ENCODE measurements at places on chromosomes 11 and 22.

- DNase-seq, result no peak
These were observed 1.3 kb upstream of the LIMK2 start for GRCh38 chr22:31210556-31211421.

- no peak for DNase-seq
These were observed at the start of gene EMID1 for GRCh38 chr22:29205594-29206371. Gene EMID1 (plus strand): TSS chr22:29205896. CDS start chr22:29206039, 143 bp downstream.

DNA sequence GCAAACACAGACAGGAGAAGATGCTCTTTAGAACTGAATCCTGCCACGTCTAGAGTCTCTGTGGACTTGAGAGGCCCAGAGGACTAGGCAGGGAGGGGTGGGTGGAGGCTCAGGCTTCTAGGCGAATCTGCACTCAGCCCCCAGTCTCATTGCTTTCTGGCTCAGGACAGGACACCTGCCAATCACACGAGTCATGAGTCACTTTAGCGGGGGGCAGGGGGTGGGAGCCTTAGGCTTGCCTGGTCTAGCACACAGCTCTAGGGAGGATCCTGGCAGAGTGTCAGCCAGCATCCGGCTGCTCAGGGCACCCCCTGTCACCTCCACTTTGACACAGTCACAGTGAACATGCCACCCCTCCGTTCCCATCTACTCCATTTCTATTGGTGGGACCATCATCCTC, 167.7 kb downstream of the CEP164 start:
- no peak for DNase-seq

GRCh38 chr11:96339706-96340554, 3.1 kb downstream of the MAML2 start:
- DNase-seq, result no peak

DNA sequence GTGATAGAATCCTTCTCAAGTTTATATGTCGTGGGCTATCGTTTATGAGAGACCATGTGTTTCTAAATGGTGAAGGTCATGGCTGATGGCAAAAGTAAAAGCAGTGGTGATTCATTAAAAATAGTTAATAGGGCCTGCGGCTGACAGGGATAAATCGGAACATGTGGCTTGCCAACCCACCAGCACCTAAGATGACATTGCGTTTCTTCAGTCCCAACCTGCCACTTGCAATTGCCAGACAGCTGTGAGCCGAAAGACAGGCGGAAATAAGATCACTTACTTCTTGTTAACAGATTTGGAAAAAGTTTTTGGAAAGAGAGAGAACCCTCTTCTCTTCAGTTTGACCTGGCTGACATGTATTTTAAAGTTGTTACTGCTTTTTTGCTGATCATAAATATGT, 131.5 kb upstream of the MPPED2 start:
- DNase-seq, result no peak

GRCh38 chr11:109208121-109208520, 213.9 kb upstream of the C11orf87 start:
- DNase-seq, result no peak

GRCh38 chr22:26127126-26127525, 42.1 kb upstream of the SEZ6L start:
- no peak for DNase-seq

DNA sequence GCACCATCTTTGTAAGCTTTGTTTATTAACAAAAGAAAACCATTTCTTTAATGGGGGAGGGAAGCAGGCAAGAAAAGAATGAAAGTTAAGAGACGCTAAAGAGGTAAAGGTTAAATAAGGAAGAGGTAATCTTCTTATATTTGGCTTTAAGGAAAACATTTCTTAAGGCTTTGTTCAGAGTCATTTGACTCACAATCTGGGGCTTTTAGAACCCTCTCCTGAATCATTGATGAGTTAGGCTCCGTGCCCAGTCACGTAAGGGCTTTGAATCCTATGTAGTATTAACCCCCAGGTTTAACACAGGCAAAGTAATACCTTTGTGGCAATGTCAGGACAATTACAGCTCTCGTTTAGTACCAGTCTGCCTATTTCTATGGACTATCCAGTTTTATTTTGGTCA, 26.1 kb downstream of the MADD start:
- DNase-seq, result no peak

- DNase-seq, result no peak
These were observed 210.5 kb downstream of the MN1 start for GRCh38 chr22:27591060-27591459.

DNA sequence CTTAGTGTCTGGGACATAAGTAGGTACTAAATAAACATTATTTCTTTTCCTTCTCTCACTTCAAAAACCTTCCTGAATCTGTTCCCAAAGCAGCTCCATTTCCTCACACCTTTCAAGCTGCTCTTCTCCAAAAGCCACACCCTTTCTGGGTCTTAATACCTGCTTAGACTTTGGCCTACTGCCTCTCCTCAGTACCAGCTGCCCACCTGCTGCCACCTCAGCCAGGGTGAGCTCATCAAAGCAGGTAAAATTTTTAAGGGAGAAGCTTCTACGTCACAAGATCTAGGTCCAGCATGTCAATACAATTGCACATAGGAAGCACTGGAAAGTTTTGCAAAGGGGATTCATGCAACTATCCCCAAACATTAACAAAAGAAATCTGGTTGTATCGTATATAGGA, 108.4 kb downstream of the RPL27A start:
- DNase-seq, result no peak

DNA sequence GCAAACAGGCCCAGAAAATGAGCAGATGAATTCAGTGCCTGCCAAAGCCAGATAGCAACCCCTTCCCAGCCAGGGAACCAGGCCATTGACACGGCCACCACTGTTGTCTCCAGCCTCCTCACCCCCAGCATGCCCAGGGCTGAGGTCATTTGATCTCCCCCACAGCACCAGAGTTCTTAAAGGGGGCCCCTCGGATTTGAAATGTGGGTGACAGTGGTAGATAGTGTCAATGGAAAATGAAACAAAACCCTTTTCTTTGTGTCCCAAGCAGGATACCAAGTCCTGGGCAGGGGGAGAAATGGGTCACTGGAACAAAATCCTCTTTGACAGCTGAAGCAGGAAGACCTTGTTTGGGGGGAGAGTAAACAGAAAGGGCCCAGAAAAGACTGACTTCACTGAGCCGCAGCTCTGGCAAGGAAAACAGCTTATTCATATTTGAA, 14.3 kb upstream of the ACCSL start:
- no peak for DNase-seq

DNA sequence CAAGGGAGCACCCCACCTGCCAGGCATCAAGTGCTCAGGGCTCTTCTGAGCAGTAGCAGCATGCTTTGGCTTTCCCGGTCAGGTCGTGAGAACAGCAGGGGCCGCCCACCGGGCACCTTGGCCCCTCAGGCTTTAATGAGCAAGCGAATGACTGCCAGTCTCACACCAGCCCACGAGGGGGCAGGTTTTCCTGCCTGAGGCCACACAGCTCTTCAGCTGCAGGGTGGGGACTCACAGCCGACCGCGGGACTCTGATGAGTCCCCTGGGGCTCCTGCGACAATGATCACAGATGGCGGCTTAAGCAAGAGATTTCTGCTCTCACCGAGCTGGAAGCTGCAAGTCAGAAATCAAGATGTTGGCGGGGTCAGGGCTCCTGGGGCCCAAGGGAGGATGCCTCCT, 14.3 kb upstream of the FGF19 start:
- DNase-seq, result peak; percentile 46

GRCh38 chr11:12097219-12097618, 13.2 kb upstream of the MICAL2 start:
- no peak for DNase-seq

- DNase-seq, result no peak
These were observed 1.1 kb upstream of the SLC35F2 start for GRCh38 chr11:107859459-107860239.

- no peak for DNase-seq
These were observed 38.1 kb upstream of the FAM181B start for GRCh38 chr11:82771781-82772180.

GRCh38 chr11:18171377-18172000, 1.1 kb upstream of the MRGPRX4 start:
- peak; percentile 1 for DNase-seq

- DNase-seq, result no peak
These were observed 221.3 kb downstream of the CADM1 start for GRCh38 chr11:115282923-115283322.

- DNase-seq, result no peak
These were observed 42.0 kb downstream of the FEZ1 start for GRCh38 chr11:125454047-125454446.

DNA sequence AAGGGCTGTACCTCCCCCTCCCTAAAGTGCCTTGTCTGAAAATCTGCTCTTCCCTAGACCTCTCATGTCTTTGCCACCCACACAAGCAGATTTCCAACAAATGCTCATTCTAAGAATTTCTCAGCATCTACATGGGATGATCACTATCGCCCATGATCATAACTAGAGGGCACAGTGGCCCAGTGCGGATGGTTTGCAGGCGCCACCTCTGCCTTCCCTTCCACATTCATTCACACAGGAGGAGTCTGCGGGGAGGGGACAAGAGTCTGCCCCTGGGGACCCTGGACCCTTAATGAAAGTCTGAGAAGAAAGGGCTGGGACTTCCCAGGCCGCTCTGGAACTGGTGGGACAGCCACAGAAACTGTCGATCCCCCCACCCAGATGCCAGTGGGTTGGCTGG, 28.9 kb downstream of the KCTD17 start:
- DNase-seq, result no peak

DNA sequence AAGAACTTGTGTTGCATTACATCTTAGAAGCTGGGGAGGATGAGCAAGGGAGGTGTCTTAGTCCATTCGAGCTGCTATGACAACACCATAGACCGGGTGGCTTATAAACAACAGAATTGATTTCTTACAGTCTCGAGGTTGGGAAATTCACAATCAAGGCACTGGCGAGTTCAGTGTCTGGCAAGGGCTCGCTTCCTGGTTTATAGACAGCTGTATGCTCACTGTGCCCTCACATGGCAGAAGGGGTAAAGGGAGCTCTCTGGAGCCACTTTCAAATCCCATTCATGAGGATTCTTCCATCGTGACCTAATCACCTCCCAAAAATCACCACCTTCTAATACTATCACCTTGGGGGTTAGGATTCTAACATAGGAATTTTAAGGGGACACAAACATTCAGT, 150.0 kb upstream of the NECTIN1 start:
- no peak for DNase-seq
